ENCODE measurements at places on chromosomes 6 and 20.

- H3K27ac ChIP-seq, result no peak overlapping the region
- H3K4me1 ChIP-seq, result no peaks in the 10 kb centered on the region
- DNase-seq, result no peak
Measured at GRCh38 chr6:167722634-167723309, 103.9 kb upstream of the AFDN start.

GRCh38 chr6:2129182-2129621 lies 116.2 kb downstream of the GMDS start:
- no peak overlapping the region for H3K27ac ChIP-seq
- no peak overlapping the region for H3K4me3 ChIP-seq
- H3K4me1 ChIP-seq, result peaks cover 5% of the 10 kb centered on the region
- DNase-seq, result no peak

- no peak overlapping the region for H3K27ac ChIP-seq
- no peaks in the 10 kb centered on the region for H3K4me1 ChIP-seq
- no peak for DNase-seq
- H3K27me3 ChIP-seq, result no peaks in the 10 kb centered on the region
- H3K36me3 ChIP-seq, result no peaks in the 10 kb centered on the region
Measured at GRCh38 chr20:61768571-61769285, 297.0 kb downstream of the TAF4 start.

GRCh38 chr6:85191656-85192055 lies 258.2 kb upstream of the NT5E start:
- no peak overlapping the region for H3K4me3 ChIP-seq
- no peak for DNase-seq
- no peaks in the 10 kb centered on the region for H3K27me3 ChIP-seq

- peaks cover 79% of the 10 kb centered on the region for H3K4me1 ChIP-seq
Measured at GRCh38 chr20:23148731-23149570, 62.8 kb upstream of the CD93 start.

- H3K27me3 ChIP-seq, result no peaks in the 10 kb centered on the region
- no peaks in the 10 kb centered on the region for H3K4me1 ChIP-seq
- H3K36me3 ChIP-seq, result no peaks in the 10 kb centered on the region
- H3K4me3 ChIP-seq, result no peak overlapping the region
- H3K27ac ChIP-seq, result no peak overlapping the region
- DNase-seq, result no peak
Measured at GRCh38 chr6:105753207-105753606, 332.9 kb upstream of the PRDM1 start.

DNA sequence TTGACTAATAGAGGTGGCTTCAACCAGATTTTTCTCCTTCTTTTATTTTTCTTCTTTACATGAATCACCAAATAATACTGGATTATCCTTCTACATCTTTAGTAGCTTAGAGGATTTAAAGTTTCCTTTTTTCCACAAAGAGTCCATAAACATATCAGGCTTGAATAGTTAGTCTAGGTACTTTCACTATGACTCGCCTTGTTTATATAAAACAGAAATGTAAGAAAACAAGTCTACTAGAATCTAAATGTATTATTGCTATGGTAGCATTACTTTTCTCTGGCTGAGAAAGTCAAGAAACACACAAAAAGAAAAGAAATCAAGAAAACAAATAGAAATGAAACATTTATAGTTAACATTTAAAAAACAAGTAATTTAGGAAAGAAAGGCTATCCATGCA lies 215.2 kb downstream of the PTPRK start:
- no peak overlapping the region for H3K4me3 ChIP-seq
- no peaks in the 10 kb centered on the region for H3K4me1 ChIP-seq
- no peak for DNase-seq
- no peaks in the 10 kb centered on the region for H3K27me3 ChIP-seq

DNA sequence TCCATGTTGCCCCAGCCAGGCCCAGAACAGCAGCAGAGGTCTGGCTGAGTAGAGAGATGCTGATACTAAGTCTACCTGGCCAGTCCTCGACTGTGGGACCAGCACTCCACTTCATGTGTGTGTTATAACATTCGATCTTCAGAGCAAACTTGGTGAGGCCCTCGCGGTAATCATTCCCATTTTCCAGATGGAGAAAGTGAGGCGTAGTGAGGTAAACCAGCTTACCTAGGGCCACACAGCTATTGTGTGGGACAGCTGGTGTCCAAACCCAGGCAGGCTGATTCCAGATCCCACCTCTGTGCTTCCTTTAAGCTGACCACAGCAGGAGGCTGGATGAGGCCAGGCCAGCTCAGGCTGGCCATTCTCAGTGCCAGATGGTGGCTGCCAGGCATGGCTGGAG lies 47.7 kb upstream of the SLC32A1 start:
- H3K27me3 ChIP-seq, result no peaks in the 10 kb centered on the region
- no peak overlapping the region for H3K27ac ChIP-seq
- DNase-seq, result no peak
- H3K4me1 ChIP-seq, result peaks cover 14% of the 10 kb centered on the region

- H3K4me3 ChIP-seq, result no peak overlapping the region
- peaks cover 28% of the 10 kb centered on the region for H3K4me1 ChIP-seq
- no peak for DNase-seq
- H3K27me3 ChIP-seq, result no peaks in the 10 kb centered on the region
- H3K36me3 ChIP-seq, result peaks cover 16% of the 10 kb centered on the region
Measured at GRCh38 chr6:39930540-39930939, 3.7 kb downstream of the MOCS1 start.

Data from tibial nerve (tissue), 4 donors.